ENCODE measurements at places on chromosomes 5 and 9.
A peak's percentile ranks its signal among the peaks of the same experiment; 100 is the strongest.

- no peak for DNase-seq
These were observed 94.6 kb upstream of the RASGRF2 start for GRCh38 chr5:80865551-80865950.

- DNase-seq, result no peak
These were observed 146.4 kb downstream of the GCNT1 start for GRCh38 chr9:76605321-76605900.

- no peak for DNase-seq
These were observed 90.6 kb upstream of the MIER3 start for GRCh38 chr5:57042524-57042931.

- no peak for DNase-seq
These were observed 530.0 kb downstream of the SEMA5A start for GRCh38 chr5:9015937-9016270.

DNA sequence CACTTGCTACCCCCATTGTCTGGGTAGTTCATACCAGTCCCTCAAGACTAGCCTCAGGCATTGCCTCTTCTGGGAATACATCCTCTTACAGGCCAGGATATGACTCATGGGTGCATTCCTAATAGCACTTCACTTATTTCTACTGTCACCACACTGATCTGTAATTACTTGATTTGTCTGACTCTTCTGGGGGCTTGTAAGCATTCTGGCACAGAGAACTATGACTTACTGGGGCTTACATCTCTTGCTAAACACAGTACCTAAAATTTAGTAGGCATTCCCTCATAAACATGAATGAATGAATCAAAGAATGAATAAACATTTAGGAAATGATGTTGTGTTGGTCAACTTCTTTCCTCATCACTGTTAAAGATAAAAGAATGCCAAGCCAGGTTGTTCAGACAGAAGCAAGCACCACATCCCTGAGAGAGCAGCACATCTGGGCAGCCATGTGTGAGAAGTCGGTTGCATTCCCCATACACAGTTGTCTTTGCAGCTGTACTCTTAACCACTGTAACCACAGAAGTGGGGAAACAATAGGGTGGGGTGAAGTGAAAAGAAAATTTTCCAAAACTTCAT is 27.6 kb downstream of the IL7R start:
- no peak for DNase-seq

- no peak for DNase-seq
These were observed 81.9 kb downstream of the ISL1 start for GRCh38 chr5:51465165-51465564.

- no peak for DNase-seq
These were observed 201.8 kb downstream of the CDH12 start for GRCh38 chr5:22651355-22651754.

DNA sequence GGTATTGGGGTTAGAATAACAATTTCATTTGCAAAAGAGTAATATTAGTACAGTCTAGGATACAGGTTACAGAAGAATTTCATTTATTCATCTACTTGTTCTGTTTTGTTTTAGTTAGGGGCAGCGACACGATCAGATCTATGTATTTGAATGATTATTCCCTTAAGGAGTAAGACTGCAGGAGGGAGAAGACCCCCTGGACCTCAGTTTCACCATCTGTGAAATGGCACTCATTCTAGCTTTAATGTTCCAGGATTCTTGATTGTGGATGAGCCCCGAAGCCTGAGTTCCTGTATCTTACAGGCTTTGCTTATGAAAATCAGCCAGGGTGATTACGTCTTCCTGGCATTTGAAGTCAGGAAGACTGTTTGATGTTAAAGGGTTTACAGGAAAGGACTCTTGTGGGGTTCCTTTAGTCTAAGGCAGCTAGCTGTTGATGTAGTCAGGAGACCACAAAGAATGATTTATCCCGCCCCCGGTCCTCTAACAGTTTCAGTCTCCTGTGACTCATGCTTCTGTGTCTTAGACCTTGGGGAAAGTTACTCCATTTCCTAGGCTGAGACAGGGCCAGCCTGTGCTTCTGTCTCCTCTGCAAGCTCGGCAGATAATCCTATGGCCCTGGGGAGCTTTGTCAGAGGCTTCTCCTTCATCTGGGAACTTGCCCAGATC is 11.5 kb downstream of the SMIM3 start:
- DNase-seq, result peak; percentile 30

DNA sequence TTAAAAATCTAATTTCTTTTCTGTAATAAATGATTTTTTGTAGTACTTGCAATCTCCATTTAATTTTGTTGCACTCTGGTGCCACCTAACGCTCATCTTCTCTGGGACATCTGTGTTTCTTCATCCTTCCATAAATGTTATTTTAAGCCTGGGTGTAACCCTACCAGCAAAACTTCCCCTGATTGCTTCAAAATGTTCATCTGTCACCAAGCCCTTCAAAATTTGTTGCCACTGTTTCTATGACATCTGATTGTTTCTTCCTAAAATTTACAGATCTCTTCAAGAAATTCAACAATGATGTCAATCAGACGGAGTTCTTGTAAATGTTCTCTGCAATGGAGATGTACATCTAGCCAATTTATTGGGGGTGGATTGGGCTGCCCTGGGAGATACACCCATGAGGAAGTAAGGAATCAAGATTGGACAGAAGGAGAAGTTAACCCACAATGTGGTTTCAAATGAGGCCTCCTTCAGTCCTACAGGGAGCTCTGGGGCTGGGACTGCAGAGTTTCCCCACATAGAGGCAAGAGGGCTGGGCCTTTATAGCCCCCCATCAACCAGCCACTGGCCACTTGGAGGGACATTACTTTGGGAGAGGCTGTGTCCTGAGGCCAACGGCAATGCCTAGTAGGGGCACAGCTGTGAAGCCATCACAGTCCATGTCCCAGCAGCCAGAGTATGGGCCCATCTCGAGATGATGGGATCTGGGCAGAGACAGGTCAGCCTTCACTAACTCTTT is 23.3 kb downstream of the MCTP1 start:
- DNase-seq, result no peak

GRCh38 chr9:70147196-70147595 is 103.5 kb downstream of the MAMDC2 start:
- no peak for DNase-seq

DNA sequence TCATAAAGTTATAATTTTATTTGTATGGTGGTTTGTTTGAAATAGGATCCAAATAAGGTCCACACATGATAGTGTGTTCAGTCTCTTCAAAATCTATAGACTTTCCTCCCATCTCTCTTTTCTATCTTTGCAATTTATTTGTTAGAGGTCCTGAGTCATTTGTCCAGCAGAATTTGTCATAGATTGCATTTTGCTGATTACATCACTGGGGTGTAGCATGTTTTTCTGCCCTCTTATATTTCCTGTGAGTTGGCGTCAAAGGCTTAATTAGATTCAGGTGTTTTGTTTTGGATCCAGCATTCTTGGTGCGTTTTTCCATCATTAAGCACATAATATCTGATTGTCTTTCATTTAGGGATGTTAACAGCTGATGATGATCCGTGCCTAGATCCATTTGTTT is 15.0 kb downstream of the CYFIP2 start:
- no peak for DNase-seq

GRCh38 chr9:93659044-93659836 is 82.9 kb downstream of the PHF2 start:
- no peak for DNase-seq

DNA sequence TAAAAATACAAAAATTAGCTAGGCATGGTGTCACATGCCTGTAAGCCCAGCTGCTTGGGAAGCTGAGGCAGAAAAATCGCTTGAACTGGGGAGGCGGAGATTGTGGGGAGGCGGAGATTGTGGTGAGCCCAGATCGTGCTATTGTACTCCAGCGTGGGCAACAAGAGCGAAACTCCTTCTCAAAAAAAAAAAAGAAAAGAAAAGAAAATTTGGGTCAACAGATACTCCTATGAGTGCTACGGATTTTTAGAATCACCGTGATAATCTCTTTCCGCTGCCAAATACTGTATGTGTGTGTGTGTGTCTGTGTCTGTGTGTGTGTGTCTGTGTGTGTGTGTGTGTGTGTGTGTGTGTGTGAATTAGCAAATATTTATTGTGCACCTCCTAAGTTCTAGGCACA is 64.4 kb downstream of the ARRDC3 start:
- no peak for DNase-seq

DNA sequence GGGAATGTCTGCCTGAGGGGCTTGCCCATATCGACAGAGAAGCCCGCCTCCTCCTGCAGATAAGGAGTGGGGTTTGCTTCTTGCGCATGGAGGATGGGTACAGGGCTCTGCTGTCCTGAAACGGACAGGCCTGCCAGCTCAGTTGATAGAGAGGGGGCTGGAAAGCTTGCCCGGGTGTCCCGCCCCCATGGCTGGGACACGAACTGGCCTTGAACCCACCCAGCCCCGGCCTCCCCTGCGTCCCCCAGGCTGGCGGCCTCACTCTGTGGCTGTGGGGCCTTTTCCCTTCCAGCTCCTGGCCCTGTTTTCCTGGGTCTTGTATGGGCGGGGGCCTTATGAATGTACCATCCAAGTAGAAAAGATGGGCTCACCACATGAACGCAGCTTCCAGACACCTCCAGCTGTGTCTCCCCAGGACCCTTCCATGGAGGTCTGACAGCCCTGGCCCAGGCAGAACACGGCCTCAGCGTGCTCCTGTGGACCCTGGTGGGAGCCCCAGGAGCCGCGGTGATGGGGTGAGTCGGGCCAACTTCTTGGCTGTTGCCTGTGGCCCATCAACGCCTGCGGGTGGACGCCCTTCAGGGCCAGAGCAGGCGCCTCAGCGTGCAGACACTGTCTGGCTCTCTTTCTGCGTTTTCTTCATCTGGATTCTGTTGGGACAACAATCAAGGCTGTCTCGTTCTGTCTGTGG is 15.9 kb upstream of the SLC2A6 start:
- DNase-seq, result no peak

- DNase-seq, result no peak
These were observed 144.6 kb downstream of the MELK start for GRCh38 chr9:36717276-36717675.

DNA sequence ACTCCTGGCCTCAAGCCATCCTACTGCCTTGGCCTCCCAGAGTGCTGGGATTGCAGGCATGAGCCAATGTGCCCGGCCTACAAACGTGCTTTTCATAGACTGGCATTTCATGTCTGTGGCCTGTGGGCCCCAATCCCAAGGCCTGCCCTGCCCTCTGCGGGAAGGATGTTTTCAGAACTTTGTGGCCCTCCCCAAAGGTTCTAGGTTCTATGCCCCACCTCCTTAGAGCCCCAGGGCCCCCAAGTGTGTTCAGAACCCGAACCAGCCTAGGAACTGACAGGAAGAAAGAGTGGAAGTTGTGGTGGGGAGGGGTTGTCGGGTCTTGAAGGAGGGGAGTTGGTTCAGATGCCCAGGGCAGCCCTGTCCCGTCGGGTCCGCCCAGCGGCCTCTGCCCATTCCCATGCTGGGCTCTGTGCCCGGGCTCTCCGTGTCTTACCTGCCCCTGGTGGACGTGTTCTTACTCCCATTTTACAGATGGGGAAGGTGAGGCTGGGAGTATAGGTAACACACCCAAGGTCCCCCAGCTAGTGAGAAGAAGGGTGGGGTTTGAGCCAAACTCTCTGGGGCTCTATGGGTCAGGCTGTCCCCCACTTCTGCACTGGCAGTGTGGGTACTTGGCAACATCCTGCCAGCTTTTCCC is 175.8 kb upstream of the IER5L start:
- no peak for DNase-seq

DNA sequence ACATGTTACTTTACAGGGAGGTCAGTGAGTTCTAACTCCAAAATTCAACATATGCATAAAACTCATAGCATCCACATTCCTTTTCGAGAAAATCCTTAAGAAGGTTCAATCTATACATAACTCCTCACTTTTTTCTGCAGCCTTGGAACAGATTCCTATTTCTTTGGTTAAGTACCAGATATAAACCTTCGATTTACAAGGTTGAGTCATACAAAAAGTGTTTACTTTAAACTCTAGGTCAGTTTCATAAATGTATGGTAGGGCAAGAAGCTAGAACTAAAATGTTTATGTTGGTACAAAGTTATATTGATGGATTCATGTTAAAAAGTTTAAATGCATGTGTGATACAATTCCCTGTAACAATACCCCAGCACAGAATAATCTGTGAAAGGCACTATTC is 19.4 kb downstream of the CDKN2AIPNL start:
- no peak for DNase-seq

DNA sequence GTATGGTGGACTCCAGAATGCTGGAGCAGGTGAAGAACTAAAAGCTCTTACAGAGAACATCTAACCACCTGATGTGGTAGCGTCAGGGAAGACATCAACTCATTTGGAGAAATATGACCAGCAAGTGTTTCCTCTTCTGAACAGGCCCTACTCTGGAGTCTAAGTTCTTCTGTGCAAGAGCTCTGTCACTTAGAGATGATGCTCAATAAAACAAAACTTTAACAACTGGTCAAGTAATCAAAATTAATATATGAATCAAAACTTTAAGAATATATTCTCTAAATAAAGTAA is 85.8 kb downstream of the CYFIP2 start:
- no peak for DNase-seq

DNA sequence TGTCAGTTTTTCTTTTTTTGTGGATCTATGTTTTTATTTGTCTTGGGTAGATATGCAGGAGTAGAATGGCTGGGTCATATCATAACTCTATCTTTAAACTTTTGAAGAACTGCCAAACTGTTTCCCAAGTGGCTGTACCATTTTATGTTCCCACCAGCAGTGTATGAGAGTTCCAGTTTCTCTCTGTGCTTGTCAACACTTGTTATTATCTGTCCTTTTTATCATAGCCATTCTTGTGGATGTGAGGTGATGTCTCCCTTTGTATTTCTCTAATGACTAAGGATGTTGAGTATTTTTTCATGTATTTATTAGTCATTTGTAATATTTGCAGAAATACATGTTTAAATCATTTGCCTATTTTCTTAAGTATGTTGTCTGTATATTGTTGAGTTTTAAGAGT is 17.4 kb upstream of the FAT2 start:
- no peak for DNase-seq

GRCh38 chr5:153632748-153633290 is 142.3 kb downstream of the GRIA1 start:
- no peak for DNase-seq

DNA sequence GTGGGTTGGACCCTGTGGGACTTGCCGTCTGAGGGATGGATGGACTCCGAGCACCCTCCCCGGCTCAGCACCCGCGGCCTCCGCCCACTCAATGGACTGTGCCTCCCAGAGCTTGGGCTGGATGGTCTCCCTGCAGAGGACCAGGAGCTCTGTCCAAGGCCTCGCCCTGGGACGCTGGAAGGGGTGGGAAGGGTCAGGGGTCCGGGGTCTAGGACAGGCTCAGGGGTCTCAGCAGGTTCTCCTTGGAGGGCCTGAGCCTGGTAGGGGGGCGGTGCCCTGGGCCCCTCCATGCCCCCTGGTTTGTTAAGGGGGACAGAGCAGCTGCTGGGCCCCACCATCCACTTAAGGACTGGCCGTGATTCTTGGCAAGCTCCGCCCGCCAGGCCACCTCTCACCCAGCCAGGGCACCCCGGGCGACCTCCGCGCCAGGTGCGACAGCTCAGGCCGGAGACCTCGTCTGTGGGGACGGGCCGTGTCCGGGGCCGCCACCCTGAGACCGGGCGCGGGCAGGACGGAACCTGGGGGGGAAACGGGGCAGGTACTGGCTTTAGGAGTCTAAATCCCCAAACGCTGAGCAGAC is 29.2 kb downstream of the EXOC3 start:
- DNase-seq, result no peak

GRCh38 chr5:25002371-25002770 is 357.6 kb upstream of the CDH10 start:
- no peak for DNase-seq

- no peak for DNase-seq
These were observed 117.7 kb upstream of the FER start for GRCh38 chr5:108629779-108630528.
